ENCODE measurements at places on chromosomes 4 and X.

DNA sequence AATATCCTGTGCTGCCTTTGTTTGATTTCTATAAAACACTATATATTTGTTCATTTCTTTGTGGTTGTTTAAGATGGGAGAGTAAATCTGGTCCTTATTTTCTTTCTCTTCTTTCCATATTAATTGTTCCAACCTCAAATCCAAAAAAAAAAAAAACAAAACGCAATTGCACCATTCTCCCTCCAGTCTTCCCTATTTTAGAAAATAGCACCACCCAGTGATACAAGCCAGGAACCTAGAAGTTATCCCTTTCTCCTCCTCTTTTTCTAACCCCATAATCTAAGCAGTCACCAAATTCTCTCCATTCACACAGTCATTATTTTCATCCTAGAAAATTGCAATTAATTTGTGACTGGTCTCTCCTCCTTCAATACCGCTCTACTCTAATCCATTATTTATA, 107.8 kb downstream of the GABRA3 start:
- DNase-seq = no peak

- no peak for DNase-seq
Observed at GRCh38 chr4:165839615-165840333, 33.3 kb upstream of the TLL1 start.

DNA sequence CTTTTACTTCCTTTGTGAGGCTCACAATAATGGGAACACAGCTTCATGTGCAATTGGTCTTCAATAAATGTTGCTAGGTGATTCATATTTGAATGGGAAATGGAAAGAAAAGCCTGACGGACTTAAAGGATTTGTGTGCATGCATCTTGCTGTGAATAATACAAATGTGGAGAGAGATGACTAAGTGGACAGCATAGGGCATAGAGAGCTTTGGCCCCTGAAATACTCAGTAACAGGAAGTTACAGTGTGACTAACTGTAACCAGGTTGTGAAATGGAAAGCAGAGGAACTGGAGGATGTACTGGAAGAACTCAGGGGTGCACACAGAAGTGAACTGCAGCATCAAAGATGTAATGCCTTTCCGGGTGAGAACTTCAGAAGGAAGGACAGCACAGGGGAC, 206.7 kb downstream of the MGST2 start:
- DNase-seq = no peak

DNA sequence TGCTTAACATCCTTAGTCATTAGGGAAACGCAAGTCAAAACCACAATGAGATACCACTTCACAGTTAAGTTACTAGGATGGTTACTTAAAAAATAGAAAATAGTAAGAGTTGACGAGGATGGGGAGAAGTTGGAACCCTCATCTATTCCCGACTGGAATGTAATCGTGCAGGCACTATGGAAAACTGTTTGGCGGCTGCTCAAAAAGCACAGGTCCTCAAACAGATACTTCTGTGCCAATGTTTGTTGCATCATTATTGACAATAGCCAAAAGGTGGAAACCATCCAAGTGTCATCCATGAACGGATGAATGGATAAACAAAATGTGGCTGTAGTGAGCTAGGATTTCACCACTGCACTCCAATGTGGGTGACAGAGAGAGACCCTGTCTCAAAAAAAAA, 11.7 kb downstream of the CTAG1B start:
- DNase-seq = no peak

DNA sequence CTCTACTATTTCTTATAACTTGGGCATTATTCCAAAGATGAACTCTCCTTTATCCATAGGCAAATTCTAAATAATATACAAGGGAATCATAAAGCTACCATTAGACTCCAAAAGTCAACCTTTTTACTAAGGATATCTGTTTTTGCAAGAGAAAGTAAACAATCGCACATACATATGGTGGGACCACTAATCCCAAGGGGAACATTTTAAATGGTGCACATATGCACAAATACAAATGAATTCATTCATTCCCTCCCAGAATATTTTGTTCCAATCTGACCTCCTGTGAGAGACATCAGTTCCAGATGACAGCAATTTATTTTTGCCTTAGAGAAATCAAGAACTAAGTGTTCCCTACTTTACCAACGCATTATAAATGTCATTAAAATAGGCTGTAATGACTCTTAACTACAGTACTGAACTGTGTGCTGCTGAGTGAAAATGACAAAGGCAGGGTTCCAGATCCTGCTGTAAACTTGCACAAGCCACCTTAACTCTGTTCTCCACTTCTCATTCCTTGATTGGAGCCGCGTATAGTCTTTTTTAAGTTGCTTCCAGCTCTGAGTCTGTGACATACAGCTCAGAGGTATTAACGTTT, 2.0 kb downstream of the DHX15 start:
- DNase-seq = no peak

GRCh38 chr4:26257850-26258249, 63.0 kb upstream of the RBPJ start:
- DNase-seq = no peak

DNA sequence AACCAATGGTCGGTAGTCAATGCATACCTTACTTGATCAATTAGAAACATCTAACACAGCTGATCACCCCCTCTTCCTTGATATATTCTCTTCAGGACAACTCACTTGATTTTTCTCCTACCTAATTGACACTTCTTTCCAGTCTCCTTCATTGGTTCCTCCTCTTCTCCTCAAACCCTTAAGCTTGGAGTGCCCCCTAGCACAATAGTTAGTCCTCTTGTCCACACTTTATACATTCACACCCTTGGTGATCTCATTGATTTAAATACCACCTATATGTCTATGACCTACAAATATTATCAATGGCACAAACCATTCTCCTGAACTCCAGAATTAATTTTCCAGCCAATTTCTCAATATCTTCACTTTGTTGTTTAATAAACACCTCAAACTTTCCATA, 724.0 kb downstream of the ADGRL3 start:
- DNase-seq = no peak

DNA sequence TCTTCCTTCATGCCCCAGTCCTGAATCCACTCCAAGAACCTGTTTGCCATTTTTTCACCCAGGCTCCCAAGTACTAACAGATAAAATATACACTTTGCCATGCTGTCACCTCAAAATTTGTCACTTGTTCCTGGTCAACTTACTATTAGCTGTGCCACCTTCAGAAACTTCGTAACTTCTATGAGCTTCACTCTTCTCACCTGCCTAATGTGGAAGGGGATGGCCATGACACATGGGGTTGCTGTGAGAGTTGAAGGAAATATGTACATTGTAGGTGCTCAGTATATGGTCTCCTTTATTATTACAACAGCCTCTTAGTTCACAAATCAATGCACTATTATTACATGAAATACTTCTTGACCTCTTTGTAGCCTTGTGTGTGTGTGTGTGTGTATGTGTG, 10.4 kb downstream of the TMSB4X start:
- DNase-seq = peak; percentile 41

DNA sequence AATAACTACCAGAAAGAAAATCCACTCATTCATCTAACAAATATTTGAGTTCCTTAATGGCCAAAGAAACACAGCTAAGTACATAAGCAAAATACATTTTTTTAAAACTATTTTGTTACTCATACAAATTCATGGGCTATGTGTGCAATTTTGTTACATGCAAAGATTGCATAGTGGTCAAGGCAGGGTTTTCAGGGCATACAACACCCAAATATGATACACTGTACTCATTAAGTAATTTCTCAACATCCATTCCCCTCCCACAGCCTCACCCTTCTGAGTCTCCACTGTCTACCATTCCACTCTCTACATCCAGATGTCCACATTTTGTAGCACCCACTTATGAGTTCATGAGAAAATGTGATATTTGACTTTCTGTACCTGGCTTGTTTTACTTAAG, 58.2 kb downstream of the BRWD3 start:
- no peak for DNase-seq

DNA sequence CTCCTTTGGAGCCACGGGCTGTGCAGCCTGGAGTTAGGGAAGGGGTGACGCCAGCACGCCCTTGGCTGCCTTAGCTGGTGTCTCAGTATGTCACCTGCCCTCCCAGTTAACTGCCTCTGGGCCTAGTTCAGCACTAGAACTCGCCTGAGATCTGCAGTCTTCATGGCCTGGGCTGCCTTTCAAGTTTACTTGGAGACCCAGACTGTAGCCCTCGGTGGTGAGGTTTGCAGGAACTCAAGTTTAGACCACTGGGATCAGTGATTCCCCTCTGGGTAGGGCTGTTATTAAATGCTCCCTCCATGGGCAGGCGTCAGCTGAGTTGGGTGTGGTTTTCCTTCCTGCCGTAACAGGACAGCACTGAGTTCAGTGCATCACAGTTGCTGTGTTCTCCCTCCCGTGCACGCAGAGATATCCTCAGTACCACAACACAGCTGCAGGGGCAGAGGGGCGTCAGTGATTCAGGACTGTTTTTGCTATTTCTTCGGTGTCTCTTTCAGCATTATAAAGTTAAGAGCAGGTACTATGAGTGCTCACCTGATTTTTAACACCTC, 30.5 kb downstream of the PLAC8 start:
- DNase-seq = peak; percentile 72

DNA sequence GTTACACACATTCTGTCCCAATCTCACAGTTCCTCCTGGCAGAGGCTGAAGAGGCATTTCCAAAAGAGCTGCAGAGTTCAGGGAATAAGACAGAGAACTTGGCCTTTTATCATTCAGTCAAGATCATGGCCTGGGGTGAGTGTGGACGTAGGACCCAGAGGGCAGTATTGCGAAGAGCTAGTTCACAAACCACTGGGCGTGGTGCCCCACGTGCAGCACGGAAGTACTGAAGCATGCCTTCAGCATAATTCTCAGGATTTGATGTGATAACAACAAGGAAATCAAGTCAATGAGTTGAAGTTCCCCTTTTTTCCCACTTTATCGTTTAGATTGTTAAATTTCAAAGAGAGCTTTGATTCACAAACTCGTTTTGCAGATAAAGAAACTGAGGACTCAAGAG, 117.7 kb downstream of the RELL1 start:
- no peak for DNase-seq

DNA sequence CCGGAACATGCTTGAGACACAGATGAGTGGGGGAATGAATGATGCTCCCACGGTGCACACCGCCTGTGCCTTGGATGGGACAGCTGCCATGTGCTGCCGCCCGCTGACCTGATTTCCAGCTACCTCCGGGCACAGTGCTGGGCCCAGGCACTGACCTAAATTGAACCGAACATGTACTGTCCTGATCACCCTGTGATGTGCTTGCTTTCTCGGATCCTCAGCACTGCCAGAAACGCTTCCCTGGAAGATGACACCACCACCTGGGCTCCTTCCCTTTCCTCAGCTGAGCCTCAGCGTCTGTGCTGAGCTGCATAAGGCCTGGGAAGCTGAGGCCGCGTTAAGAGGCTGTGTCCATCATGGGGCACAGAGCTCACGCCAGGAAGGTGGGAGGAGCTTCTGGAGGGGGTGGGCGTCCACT, 39.3 kb upstream of the MXD4 start:
- no peak for DNase-seq

DNA sequence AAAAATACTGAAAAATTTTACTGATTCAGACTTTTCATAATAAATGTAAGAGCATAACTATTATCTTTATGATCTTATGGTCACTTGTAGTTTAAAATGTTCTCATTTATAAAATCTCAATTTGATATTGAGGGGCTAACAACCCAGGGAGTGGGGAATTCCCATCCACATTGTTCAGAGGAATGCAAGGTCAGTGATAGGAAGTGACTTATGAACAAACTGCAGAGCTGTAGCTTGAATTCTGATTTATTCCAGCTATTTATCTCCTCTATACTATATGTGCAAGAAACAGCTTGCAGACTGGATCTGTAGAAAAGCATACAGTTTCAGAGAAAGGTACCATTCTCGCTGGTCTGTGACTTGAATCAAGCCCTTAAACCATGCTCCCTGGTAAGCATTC, 61.6 kb downstream of the SEC24D start:
- DNase-seq = no peak

DNA sequence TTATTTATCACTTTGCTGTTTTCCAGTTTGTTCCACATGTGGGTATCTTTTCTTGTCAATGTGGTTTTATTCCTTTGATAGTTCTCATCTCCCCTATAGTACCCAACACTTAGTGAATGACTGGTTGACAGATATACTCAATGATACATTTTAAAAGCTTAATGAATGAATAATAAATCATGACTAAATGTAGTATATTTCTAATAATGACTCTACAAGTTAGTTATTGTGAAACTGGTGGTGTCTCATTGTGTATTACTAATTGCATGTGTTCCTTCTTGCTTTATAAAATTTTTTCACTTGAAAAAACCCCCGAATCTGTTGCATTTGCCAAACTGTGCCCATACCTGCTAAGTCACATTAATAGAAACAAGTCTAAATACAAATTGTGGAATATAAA, 95.4 kb downstream of the MBNL3 start:
- no peak for DNase-seq

DNA sequence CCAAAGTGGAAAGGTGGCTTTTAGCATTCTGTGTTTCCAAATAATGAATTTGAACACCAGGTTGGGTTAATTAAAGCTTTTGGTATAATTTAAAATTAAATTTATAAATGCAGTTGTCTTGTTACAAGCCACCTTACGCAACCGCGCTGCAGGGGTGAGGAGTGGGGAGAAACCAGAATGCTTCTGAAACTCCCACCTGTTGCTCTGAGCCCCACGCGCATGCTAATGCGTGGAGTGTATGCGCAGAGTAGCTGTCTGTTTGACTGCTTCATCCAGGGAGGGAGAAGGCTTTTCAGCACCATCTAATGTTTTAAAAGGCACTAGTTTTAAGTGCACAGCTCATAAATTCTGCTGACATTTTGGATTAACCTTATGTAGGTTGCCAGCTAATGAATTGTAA, 12.5 kb downstream of the OGT start:
- no peak for DNase-seq

GRCh38 chr4:147361726-147362125, 119.2 kb upstream of the EDNRA start:
- no peak for DNase-seq

- no peak for DNase-seq
Observed at GRCh38 chr4:22090661-22091351, 142.2 kb upstream of the KCNIP4 start.

- no peak for DNase-seq
Observed at GRCh38 chrX:42176789-42177188, 253.4 kb upstream of the CASK start.

DNA sequence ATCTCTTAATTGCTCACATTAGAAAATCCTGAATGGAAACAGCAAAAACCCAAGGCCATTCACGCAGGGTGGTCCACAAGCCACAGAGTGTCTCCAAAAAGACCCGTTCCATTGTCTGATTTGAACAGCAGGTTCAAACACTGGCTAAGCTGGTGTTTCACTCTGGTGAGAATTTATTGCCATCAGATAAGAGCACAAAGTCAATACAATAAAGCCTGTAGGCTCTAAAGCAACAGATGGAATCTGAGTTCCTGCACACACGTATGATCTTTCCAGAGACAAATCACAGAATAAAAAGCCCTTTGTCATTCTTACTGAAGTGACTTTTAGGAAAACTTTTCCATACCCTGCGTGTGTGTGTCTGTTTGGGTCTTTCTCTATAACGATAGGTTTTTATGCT, 5.1 kb upstream of the SFRP2 start:
- no peak for DNase-seq

DNA sequence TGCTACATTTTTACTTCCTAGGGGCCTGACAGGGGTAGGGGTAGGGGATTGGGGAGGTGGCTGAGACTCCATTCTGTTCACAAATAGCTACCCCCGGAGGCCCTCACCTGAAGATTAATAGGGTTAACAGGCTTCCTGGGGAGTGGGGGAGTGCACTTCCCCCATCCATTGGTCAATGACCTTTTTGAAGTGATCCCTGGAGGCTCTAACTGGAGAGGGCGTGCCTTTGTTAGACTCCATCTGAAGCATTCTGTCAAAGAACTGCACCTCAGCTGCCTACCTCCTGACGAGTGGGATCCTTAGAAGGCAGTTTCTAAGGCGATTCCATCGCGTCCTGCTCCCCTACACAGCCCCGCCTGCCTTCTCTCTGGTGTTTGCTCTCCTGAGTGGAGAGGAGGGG, 10.0 kb upstream of the MTM1 start:
- DNase-seq = no peak

Measured in CD4-positive, alpha-beta T cell treated with Interleukin-15 for 4 hours (primary cell).